GM19239 (cell line): ENCODE measurements at places on chromosomes 5 and 9.

GRCh38 chr9:95116002-95116807 lies 201.3 kb downstream of the FANCC start:
- no peak for DNase-seq

GRCh38 chr9:71796100-71796767 lies 27.9 kb upstream of the CEMIP2 start:
- no peak for DNase-seq

DNA sequence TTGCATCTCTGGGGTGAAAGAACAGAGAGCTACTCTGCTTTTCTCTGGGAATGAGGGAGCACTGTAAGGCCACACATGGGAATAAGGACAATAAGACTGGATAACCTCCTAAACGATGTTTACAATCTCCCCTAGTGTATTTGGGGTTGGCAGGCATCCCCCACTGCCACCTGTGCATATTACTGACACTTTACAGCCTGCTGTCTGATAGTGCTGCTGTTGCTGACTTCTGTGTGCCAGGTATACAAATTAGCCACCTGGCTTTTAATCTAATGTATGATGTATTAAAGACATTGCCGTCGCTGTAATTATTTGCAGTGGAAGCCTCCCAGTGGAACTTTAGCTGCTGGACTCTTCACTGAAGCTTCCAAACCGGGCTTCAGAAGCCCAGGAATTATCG lies 4.4 kb upstream of the SHISAL2B start:
- no peak for DNase-seq

DNA sequence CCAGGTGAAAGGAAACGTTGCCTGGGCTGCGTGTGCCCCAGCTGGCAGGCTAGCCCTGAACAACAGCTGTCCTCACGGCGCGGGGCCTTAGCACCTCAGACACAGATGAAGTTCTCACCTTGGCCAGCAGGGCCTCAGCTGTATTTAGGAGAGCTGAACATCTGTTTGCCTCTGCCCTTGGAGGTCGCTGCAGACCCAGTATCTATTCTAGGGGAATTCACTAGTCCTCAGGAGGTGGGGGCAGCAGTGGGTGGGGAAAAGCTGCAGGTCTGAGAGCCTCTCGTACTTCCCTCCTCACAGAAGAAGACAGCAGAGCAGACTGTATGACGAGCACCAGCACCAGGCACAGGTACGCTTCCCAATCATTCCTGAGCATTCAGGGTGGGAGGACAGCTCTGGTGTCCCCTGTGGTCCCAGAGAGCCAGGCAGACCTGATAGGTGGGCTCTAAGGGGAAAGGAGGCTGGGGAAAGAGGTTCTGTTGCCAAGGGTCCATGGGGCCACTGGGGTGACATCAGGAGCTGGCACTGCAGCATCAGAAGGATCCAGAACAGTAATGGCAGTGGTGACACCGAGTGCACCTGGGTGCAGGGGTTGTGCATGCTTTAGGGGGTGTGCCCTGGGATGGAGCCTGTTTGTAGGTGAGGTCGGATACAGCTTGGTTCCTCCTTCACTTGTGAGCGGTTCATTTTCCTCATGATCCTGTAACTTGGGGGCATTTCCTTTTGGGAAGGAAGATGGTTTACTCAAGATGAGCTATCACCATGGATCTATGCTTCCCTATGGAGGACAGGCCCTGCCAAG lies 13.8 kb downstream of the CD74 start:
- peak; percentile 68 for DNase-seq

DNA sequence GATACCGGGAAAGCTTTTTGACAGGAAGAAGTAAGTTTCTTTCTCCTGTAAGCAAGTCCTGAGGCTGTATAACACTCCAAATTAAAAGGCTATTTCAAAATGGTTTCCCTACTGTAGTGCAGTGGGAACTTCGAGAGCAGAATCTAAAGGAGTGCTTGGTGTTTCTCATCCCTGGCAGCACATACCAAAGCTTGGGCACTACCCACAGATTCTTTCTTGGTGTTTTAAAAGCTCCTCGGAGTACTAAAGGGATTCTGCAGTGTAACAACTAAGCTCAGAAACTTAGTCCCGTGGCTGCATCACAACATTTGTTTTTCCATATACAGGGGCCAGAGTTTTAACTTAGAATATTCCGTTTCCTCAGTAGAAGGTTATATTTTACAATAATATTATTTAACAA lies 5.6 kb upstream of the APC start:
- no peak for DNase-seq

DNA sequence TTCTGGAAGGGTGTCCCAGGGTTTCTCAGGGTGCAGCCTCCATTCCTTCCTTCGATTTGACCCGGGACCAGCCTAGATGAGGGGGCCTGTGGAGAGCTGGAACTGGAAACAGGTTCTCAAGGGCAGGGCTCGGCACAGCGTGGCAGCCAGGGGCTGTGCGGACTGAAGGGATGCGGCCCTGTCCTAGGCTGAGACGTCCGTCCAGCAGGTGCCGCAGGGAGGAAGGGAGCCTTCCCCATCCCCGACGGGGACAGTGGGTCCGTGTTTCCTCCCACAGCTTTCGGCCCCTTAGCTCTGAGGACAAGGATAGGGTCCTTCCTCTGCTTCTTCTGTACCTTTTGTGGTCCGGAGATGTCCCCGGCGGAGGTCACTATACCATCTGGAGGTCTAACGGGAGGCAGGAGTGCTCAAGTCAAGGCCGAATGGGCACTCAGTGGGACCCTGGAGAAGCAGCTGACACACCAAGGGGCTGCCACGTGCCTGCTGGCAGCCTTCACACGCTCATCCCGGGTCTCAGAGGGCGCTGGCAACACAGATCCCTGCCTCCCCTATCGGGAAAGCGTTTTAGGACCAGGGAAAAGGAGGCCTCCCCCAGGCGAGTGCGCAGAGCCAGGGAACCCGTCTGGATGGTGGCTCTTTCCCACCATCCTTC lies 49.9 kb downstream of the USP20 start:
- no peak for DNase-seq

GRCh38 chr5:82313016-82313415 lies 34.9 kb upstream of the RPS23 start:
- no peak for DNase-seq

GRCh38 chr5:97534166-97534565 lies 351.1 kb upstream of the RIOK2 start:
- no peak for DNase-seq

DNA sequence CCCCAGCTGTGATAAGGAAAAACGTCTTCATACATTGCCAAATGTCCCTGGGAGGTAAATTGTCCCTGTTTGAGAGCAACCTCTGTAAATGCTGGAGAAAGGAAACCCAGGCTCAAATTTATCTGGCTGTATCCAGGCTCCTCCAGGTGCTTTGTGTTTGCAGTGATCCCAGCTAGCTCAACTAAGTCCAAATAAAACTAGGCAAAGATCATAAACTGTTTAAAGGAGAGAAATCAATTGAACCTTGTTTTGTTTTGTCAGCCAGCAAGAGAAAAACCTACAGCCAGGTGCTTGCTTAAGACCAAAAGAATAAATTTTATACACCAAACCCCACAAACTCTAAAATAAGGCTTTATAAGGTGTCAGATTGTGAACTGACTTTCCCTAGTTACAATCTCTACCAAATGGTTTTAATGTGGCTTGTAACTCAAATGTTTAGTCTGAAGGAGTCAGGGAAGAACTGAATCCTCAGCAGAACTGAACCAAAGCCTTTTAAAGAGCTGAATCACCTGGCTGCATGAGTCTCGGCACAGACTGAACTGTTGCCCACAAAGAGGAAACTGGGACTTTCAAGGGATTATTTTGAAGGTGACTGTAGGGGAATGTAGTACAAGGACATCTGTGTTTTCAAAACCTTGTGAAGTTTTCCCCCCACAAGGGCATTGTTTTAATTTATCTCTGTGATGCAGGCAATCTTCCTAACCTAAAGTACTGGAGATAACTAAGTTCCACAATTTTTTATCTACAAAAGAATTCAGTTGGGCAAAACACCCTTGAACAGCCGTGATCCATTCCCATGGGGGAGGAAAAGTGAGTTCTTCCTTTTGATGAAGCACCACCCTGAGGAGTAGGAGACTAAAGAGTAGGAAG lies 201.7 kb upstream of the TARS1 start:
- no peak for DNase-seq

DNA sequence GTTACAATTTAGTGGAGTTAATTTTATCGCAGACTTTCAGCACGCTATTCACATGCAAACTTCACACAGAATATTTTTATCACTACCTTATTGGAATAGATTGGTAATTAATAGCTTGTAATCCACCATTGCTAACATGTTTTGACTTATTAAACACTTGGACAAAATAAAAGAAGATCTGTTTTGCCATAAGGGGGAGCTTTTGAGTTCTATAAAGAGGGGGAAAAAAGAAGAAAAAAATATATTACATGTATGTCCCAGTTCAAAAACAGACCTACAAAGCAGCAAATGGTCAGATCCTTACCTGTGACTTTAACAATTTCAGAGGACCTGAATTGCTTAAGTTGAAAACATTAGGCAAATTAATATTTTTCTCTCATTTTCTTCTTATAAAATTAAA lies 1.2 kb upstream of the PAPPA start:
- DNase-seq = no peak

DNA sequence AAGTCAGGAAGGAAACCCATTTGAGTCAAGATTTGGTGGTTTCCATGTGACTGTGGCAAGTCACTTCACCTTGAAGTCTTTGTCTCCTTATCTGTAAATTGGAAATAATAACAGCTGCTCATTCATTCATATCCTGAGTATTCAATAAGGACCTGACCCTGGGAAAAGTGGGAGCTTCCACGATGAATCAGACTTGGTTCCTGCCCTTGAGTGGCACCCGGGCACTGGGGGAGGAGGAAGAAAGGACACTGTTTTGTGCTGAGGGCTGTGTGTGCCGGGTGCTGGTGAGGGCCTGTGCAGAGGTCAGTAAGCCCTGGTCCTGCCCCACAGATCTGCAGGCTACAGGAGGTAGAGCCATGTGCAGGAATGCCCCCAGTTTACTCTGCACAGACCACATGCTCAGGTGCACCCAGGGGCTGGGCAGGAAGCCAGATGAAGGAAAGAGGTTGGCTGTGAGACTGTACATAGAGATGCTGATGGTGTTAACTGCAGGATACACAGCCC lies 6.8 kb downstream of the NDST1 start:
- no peak for DNase-seq

DNA sequence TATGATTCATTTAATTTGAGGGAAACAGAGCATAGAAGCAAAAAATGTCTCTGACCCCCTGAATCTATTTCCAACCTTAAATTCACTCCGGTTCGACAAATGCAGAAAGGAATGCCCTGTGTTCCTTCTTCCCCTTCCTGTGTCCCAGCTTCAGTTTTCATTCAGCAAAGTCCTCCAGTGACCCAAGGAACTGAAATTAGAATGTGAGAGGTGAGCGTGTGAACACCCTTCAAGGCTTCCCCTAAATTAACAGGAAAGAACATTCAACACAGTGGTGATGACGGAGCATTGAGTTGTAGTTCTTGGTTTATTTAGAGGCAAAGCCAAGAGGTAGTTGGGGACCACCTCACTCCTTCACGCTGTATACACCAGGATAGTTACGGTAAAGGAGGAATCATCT lies 97.6 kb upstream of the CTSL start:
- no peak for DNase-seq
